ENCODE measurements at places on chromosomes 5 and 9.
A peak's percentile ranks its signal among the peaks of the same experiment; 100 is the strongest.

- no peak for DNase-seq
- H3K36me3 ChIP-seq: no peaks in the 10 kb centered on the region
- no peaks in the 10 kb centered on the region for H3K4me1 ChIP-seq
- H3K4me3 ChIP-seq: no peak overlapping the region
- H3K27ac ChIP-seq: no peak overlapping the region
These were observed 15.3 kb upstream of the NRG2 start for GRCh38 chr5:140058212-140058932.

- no peak for DNase-seq
- H3K27ac ChIP-seq: no peak overlapping the region
- H3K4me1 ChIP-seq: no peaks in the 10 kb centered on the region
- H3K36me3 ChIP-seq: no peaks in the 10 kb centered on the region
- no peaks in the 10 kb centered on the region for H3K27me3 ChIP-seq
- H3K4me3 ChIP-seq: no peak overlapping the region
These were observed 182.5 kb downstream of the EDIL3 start for GRCh38 chr5:84202136-84202535.

DNA sequence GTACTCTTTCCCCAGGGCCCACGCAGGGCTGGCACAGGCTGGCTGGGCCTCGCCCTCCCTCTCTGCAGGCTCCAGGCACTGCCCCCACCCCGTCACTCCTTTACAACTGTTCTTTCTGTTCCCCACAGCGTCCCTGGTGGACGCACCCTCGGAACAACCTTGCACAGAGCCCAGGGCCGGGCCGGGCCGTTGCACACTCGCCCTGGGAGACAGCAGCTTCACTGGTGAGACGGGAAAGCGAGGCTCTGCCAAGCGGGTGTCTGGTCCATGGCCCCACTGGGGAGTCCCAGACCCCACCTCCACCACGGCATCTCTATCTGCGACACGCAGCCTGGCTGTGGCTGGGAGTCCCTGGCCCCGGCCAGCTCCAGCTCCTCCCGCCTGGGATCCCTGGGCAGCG lies 18.4 kb upstream of the QSOX2 start:
- DNase-seq: no peak
- H3K4me1 ChIP-seq: peaks cover 3% of the 10 kb centered on the region
- H3K36me3 ChIP-seq: peaks cover 9% of the 10 kb centered on the region
- H3K27me3 ChIP-seq: no peaks in the 10 kb centered on the region
- no peak overlapping the region for H3K4me3 ChIP-seq

- H3K36me3 ChIP-seq: no peaks in the 10 kb centered on the region
- H3K4me3 ChIP-seq: no peak overlapping the region
- DNase-seq: no peak
- H3K4me1 ChIP-seq: no peaks in the 10 kb centered on the region
These were observed 68.4 kb downstream of the NRG2 start for GRCh38 chr5:139974661-139975060.

DNA sequence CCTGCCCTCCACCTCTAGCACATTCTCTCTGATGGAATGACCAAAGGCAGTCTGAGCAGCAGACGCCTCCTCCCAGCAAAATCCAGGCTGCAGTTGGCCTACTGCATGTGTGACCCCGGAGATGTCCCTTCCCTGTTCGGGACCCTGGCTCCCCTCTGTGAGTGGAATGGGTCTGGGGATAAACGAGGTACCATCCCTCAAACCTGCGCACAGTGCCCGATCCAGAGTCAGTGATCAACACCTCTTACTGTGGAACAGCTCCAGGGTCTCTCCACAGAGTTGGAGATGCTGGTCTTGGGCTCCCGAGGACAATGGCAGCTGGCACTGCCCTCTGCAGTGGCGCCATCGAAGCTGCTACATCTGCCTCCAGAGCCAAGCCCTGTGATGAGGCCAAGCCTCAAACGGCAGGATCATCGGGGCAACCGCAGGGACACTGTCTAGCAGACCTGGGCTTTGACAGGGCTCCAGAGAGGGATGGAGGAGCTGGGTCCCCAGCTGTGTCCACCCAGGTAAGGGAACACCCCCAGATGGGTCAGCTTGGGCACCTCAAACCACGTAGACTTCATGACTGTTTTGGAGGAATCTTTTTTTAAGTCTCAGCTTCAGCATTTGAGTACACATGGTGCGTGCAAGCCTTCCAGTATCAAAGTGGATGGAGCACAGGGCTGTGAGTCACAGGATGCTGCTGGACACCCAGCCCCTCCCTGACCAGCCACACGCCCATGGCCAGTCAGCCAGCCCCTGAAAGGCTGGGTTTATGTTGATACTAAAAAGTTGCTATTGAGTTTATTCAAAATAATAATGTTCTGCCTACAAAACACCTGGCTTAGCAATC lies 13.0 kb downstream of the MED10 start:
- H3K4me3 ChIP-seq: no peak overlapping the region
- DNase-seq: no peak
- H3K27me3 ChIP-seq: no peaks in the 10 kb centered on the region
- peaks cover 16% of the 10 kb centered on the region for H3K36me3 ChIP-seq
- no peak overlapping the region for H3K27ac ChIP-seq

GRCh38 chr9:99635032-99635431 lies 186.7 kb upstream of the NR4A3 start:
- peaks cover 11% of the 10 kb centered on the region for H3K27me3 ChIP-seq
- H3K4me1 ChIP-seq: no peaks in the 10 kb centered on the region
- H3K27ac ChIP-seq: no peak overlapping the region

DNA sequence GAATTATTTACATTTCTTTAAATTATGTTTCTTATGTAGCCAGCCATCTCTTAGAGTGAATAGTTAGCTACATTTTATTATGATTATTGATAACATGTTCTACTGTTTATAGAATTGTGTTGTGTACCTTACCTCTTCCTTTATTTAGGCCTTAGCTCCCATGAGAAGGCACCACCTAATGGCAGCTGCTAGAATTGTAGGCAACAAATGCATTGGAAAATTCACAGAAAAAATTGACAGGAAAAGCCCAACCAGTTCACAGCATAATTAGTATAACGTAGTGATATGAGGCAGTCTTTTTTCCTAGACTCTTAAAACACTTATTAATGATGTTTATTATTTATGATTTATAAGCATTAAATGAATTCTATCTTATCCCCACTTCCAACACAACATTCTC lies 175.8 kb downstream of the WDR70 start:
- no peak overlapping the region for H3K27ac ChIP-seq
- H3K4me1 ChIP-seq: peaks cover 6% of the 10 kb centered on the region
- no peak for DNase-seq
- H3K27me3 ChIP-seq: no peaks in the 10 kb centered on the region
- no peak overlapping the region for H3K4me3 ChIP-seq
- H3K36me3 ChIP-seq: no peaks in the 10 kb centered on the region

GRCh38 chr5:54727874-54728587 lies 210.5 kb downstream of the SNX18 start:
- H3K4me1 ChIP-seq: peaks cover 4% of the 10 kb centered on the region
- no peak for DNase-seq
- no peak overlapping the region for H3K4me3 ChIP-seq
- H3K27me3 ChIP-seq: no peaks in the 10 kb centered on the region
- H3K36me3 ChIP-seq: no peaks in the 10 kb centered on the region

GRCh38 chr5:13403351-13403750 lies 541.1 kb downstream of the DNAH5 start:
- no peak overlapping the region for H3K4me3 ChIP-seq
- no peak overlapping the region for H3K27ac ChIP-seq
- H3K4me1 ChIP-seq: no peaks in the 10 kb centered on the region

- no peak overlapping the region for H3K4me3 ChIP-seq
- peaks cover 59% of the 10 kb centered on the region for H3K36me3 ChIP-seq
- H3K27ac ChIP-seq: peak overlapping the region; percentile 18
These were observed 104.0 kb downstream of the DOCK8 start for GRCh38 chr9:318646-319045.

DNA sequence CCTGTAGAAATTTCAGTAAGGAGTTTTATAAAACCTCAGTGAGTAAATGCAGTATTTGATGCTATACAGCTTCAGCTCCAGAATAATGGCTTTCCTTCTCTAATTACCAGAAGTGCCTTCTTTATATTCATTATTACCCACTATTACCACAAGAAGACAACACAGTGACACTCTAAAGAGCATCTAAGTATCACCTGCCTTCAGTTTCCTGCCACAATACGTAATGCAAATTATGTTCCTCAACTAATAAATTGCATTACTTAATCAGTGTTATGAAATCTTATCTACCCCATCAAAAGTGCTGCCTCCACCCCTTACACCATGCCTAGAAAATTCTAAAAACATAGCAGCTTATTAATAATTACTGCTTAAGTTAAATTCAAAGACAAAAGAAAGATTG lies 91.9 kb downstream of the TRPM6 start:
- DNase-seq: no peak
- no peaks in the 10 kb centered on the region for H3K36me3 ChIP-seq
- H3K4me3 ChIP-seq: no peak overlapping the region
- H3K27ac ChIP-seq: no peak overlapping the region
- peaks cover 3% of the 10 kb centered on the region for H3K4me1 ChIP-seq

DNA sequence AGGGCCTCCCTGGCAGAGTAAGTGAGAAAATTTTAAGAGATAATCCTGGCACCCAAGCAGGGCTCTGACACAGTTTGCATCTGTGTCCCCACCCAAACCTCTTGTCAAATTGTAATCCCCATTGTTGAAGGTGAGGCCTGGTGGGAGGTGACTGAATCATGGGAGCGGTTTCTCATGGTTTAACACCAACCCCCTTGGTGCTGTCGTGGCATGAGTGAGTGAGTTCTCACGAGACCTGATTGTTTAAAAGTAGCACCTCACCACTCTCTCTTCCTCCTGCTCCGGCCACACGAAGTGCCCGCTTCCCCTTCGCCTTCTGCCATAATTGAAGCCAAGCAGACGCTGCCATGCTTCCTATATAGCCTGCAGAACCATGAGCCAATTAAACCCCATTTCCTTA lies 80.1 kb downstream of the FBXW11 start:
- no peak overlapping the region for H3K4me3 ChIP-seq
- no peaks in the 10 kb centered on the region for H3K27me3 ChIP-seq
- H3K36me3 ChIP-seq: peaks cover 6% of the 10 kb centered on the region
- H3K4me1 ChIP-seq: peaks cover 29% of the 10 kb centered on the region
- peak overlapping the region; percentile 20 for H3K27ac ChIP-seq

- peaks cover 15% of the 10 kb centered on the region for H3K4me1 ChIP-seq
- H3K4me3 ChIP-seq: no peak overlapping the region
- DNase-seq: no peak
- H3K36me3 ChIP-seq: peaks cover 3% of the 10 kb centered on the region
- no peaks in the 10 kb centered on the region for H3K27me3 ChIP-seq
- no peak overlapping the region for H3K27ac ChIP-seq
These were observed 43.6 kb downstream of the ERGIC1 start for GRCh38 chr5:172877466-172878260.

- H3K4me3 ChIP-seq: no peak overlapping the region
- H3K4me1 ChIP-seq: no peaks in the 10 kb centered on the region
- DNase-seq: no peak
- no peak overlapping the region for H3K27ac ChIP-seq
- no peaks in the 10 kb centered on the region for H3K36me3 ChIP-seq
These were observed 259.4 kb upstream of the CCNG1 start for GRCh38 chr5:163177971-163178370.

GRCh38 chr5:159316519-159317383 lies 13.5 kb downstream of the IL12B start:
- H3K27ac ChIP-seq: no peak overlapping the region
- H3K4me1 ChIP-seq: no peaks in the 10 kb centered on the region
- no peaks in the 10 kb centered on the region for H3K36me3 ChIP-seq
- DNase-seq: peak; percentile 37
- H3K4me3 ChIP-seq: no peak overlapping the region

GRCh38 chr5:64514612-64515011 lies 8.8 kb downstream of the RGS7BP start:
- no peak for DNase-seq
- H3K36me3 ChIP-seq: peaks cover 5% of the 10 kb centered on the region
- H3K4me3 ChIP-seq: no peak overlapping the region
- no peaks in the 10 kb centered on the region for H3K27me3 ChIP-seq
- H3K4me1 ChIP-seq: no peaks in the 10 kb centered on the region
- H3K27ac ChIP-seq: no peak overlapping the region

GRCh38 chr5:126046846-126047571 lies 376.2 kb upstream of the GRAMD2B start:
- H3K36me3 ChIP-seq: no peaks in the 10 kb centered on the region
- H3K4me3 ChIP-seq: no peak overlapping the region
- H3K4me1 ChIP-seq: no peaks in the 10 kb centered on the region

GRCh38 chr9:119451426-119451825 lies 82.2 kb upstream of the BRINP1 start:
- H3K4me1 ChIP-seq: no peaks in the 10 kb centered on the region
- H3K36me3 ChIP-seq: no peaks in the 10 kb centered on the region
- no peak overlapping the region for H3K27ac ChIP-seq
- H3K4me3 ChIP-seq: no peak overlapping the region

GRCh38 chr5:149452665-149453617 lies 73.8 kb upstream of the IL17B start:
- H3K4me1 ChIP-seq: no peaks in the 10 kb centered on the region
- H3K36me3 ChIP-seq: no peaks in the 10 kb centered on the region
- no peak overlapping the region for H3K4me3 ChIP-seq
- no peak for DNase-seq
- no peak overlapping the region for H3K27ac ChIP-seq

DNA sequence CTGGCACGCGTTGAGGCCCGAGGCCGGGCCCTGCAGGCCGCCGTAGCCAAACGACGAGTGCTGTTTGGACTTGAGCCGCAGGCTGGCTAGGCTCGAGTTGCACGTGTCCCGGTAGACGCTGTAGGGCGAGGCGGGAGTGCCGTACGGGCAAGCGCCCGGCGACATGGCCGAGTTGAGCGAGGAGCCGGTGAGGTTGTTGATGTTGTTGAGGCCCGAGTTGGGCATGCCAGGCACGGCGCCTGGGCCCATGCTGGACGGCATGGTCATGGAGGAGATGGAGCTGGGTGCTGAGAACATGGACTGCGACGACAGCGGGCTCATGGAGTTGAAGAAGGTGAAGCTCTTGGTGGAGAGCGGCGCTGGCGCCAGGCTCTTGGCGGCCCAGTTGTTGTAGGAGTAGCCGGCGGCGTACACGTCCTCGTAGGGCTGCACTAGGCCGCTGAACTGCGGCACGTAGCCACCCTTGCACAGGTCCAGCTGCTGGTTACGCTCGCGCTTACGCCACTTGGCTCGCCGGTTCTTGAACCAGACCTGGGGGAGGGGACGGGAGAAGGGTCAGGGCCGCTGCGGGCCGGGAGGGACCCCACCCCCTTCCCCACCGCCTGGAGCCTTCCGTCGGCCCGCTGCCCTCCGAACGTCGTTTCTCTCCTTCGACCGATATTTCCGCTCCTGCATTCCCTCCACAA lies 5.1 kb downstream of the PITX1 start:
- DNase-seq: no peak
- peaks cover 4% of the 10 kb centered on the region for H3K4me1 ChIP-seq
- no peak overlapping the region for H3K27ac ChIP-seq

DNA sequence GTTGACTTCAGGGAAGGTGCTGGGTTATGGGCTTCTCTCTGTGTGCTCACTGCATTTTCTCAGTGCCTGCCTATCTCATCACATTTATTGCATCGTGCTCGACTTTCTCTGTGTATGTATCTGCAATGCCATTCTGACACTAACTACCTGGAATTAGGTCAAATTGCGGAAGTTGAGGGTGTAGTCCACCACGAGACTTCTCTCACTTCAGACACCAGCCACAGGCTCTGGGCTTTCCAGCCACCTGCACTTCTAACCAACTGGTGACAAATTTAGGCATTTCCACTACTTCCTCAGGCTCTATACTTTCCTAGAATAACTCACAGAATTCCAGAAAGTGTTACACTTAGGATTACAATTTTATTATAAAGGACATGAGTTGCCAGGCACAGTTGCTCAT lies 188.6 kb upstream of the ZNF608 start:
- no peak for DNase-seq
- peaks cover 4% of the 10 kb centered on the region for H3K4me1 ChIP-seq
- no peak overlapping the region for H3K27ac ChIP-seq
- no peaks in the 10 kb centered on the region for H3K27me3 ChIP-seq

Data from effector memory CD8-positive, alpha-beta T cell (primary cell).